ENCODE measurements at places on chromosomes 16 and 17.

DNA sequence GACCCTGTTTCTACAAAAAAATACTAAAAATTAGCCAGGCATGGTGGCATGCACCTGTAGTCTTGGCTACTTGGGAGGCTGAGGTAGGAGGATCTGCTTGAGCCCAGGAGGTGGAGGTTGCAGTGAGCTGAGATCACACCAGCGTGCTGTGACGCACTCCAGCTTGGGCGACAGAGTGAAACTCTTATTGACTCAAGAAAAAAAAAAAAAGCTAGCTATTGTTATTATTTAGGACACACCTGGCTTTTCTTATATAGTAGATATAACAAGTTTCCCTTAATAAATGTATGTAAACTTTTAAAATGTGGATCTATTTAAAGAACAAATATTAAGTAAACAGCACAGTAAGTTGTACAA is 1.8 kb downstream of the RABEP2 start:
- no peak for DNase-seq

DNA sequence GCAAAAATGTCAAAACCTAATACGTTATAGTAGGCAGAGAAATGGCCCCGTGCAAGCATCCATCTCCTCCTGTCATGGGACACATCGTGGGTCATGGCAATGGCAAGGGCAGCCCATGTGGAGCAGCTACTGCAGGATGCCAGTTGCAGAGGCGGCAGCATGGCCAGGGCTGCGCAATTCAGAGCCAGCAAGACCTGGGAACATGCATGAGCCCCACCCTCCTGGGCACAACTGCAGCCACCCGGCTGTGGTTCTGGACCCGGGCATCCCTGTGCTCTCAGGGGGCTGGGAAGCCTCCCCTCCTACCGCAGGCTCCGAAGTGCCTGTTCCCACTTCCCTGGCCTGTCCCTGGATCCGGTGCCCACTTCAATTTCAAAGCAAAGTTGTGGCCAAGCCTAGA is 203.6 kb downstream of the CPPED1 start:
- DNase-seq: no peak

GRCh38 chr17:44607836-44608690 is 48.2 kb upstream of the MEIOC start:
- DNase-seq: peak; percentile 20

DNA sequence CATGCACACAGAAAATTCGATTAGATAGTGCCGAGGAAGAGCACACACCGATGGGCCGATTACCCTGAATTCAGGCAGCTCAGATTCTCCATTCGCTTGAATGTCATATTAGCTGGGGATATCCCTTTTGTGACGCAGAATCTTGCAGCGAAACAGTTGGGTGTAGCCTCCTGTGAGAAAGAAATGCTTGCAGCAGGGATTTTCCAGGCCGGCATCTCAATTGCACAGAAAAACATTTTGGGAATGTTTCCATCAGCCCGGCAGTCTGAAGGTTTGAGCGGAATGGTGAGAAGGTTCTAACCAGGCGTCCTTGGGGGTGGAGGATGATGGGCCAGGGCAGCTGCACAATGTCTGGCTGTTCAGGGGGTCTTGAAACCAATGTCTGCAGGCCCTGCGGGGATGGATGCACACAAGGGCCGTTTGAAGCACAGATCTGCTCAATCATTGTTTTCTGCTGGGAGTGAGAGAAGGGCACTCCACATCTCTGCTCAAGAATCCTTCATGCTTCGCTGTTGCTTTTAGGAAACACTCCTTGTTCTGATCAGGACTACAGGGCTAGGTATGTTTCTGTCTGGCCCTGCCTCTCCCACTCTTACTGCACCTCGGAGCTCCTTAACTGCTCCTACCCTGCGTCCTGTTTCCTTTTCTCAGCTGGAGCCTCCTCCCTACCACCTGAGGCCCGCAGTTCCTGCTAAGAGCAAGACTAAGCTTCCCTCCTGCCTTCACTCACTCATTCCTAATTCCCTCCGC is 94.6 kb downstream of the CMIP start:
- DNase-seq: no peak

- DNase-seq: no peak
Measured at GRCh38 chr17:73719588-73720071, 75.4 kb upstream of the SDK2 start.

GRCh38 chr17:7497228-7497627 is 13.1 kb downstream of the POLR2A start:
- DNase-seq: no peak

DNA sequence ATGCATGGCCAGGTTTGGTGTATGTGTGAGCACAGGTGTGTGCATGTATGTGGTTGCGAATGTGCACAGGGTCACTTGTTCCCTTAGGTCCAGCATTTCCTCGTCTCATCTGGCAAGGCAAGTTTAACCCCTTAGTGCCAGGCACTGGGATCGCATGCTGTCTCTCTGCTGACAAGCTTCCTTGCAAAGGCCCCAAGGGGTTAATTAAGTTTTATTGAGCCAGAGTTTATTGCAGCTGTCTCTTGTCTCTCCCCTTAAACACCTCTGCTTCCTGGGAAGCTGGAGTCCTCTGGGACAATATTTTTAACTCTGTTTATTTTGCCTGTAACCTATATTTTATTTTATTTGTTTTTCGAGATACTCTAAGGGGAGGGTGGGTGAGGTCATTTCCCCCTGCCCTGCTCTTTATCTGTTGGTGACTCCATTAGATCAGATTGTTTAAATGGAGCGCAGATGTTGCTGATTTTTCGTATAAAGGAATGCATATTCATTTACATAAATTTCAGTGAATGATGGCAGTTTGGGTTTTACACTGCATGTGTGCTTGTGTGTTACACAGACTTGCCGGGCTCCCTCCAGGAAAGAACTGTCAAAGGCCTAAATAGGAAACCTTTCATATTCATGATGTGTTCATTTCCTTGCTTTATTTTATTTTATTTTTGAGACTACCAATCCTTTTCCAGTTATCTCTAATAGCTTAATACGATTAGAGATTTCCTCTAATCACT is 99.7 kb downstream of the CBLN1 start:
- no peak for DNase-seq

DNA sequence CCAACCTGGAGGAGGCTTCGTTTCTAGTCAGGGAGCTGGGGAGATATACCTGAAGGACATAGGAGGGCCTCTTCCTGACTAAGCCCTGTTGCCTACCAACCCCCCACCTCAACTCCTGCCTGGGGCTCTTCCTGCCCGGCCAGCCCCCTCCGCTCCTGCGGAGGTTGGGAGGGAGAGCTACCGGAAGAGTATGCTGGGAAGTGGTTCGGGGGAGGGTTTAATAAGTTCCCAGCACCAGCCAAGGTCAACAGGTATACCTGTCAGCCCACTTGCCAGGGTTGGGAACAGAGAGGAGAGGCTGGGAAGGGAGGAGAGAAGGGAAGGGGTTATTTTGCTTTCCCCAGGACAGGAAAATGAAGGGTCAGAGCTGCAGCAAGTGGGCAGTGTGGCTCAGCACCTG is 4.7 kb downstream of the PPP1R1B start:
- no peak for DNase-seq

- DNase-seq: no peak
Measured at GRCh38 chr17:65729207-65729606, 167.8 kb upstream of the AXIN2 start.

DNA sequence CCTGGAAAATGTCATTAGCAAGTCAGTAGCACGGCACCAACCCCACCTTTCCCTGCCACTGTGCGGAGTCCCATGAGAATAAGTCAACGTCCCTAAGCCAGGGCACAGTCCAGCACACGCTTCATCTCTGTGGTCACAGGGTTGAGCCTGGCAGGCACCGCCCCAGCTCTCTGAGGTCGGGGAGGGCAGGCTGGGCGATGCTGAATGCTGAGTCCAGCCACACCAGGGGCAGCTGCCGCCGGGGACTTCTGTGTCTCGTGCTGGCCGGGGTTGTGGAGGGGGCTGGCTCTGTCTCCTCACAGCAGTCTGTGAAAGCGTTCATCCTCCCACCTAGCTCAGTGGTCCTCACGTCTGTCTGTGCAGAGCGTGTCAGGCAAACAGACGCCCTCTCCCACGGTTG is 53.2 kb downstream of the BANP start:
- no peak for DNase-seq

GRCh38 chr17:55710829-55711496 is 11.7 kb downstream of the TMEM100 start:
- no peak for DNase-seq

All from HFFc6 (cell line).